ENCODE measurements at places on chromosomes 5 and 9.

DNA sequence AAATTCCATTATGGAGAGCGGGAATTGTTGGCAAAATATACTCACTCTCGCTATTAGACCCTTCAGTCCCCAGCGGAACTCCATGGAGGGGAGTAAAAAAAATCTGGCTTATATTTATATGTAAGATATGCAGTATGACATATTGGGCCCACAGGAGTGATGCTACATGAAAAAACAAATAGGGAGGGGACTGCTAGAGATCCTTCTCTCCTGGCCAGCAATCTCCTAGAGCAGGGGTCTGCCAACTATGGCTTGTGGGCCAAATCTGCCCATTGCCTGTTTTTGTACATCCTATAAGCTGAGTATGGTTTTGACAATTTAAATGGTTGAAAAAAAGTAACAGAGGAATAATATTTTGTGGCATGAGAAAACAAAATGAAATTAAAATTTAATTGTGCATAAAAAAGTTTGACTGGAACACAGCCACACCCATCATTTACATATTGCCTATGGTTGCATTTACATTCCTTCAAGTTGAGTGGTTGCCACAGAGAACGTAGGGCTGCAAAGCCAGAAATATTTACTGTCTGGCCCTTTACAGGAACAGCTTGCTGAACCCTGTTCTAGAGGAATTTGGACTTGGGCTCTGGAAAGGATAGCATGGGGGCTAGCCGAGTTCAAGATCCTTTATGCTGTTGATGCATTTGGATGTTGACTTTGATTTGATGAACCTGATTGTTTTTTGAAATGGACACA is 197.3 kb upstream of the CLINT1 start:
- DNase-seq: no peak

GRCh38 chr5:65718576-65719310 is 3.2 kb downstream of the SGTB start:
- no peak for DNase-seq

GRCh38 chr9:136396219-136396515 is 3.8 kb downstream of the SNAPC4 start:
- DNase-seq: no peak

GRCh38 chr9:26502311-26502710 is 390.3 kb downstream of the CAAP1 start:
- DNase-seq: no peak

- no peak for DNase-seq
Measured at GRCh38 chr5:60494635-60495034, 205.3 kb downstream of the DEPDC1B start.

- DNase-seq: no peak
Measured at GRCh38 chr5:181149806-181150733, 2.7 kb downstream of the OR2V2 start.

GRCh38 chr5:115531787-115532367 is 12.7 kb downstream of the FEM1C start:
- DNase-seq: no peak

DNA sequence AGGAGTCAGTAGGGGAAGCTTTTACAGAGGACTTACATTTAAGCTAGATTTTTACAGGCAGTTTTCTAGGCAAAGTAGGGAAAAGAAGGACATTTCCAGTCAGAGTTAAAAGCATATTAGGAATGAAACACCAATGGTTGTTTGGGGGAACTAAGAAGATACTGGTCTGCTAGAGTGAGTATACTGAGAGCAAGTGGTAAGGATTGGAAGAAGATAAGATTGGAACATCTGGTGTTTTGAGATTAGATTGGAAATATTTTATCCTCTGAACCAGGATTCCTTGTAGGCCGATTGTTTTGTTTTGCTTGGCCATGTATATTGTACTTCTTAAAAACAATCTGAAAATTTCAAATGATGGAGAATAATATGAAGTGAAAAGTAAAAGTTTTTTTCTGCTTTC is 7.7 kb downstream of the FBXO38 start:
- DNase-seq: no peak

DNA sequence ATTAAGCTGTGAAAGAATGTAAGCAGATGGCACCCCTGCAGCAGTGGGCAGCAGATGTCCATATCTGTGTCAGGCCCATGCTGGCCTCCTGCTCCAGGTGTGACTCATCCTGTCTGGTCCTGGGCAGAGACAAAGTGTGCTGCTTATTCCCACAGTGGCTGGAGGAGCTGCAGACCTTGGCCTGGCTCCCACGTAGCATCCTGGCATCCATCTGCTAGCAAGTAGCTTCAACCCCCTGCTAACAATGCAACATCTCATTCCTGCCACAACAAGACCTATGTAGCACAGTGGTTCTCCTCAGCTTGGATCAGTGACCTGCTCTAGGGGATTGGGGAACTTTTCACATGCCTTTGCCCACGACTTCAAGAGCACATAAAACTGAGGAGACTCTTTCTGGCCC is 126.4 kb upstream of the SLC12A2 start:
- no peak for DNase-seq

GRCh38 chr9:8684978-8685708 is 885.6 kb upstream of the DMAC1 start:
- DNase-seq: no peak

- no peak for DNase-seq
Measured at GRCh38 chr5:278646-279045, 7.2 kb downstream of the PDCD6 start.

GRCh38 chr5:57033503-57033902 is 81.6 kb upstream of the MIER3 start:
- no peak for DNase-seq

DNA sequence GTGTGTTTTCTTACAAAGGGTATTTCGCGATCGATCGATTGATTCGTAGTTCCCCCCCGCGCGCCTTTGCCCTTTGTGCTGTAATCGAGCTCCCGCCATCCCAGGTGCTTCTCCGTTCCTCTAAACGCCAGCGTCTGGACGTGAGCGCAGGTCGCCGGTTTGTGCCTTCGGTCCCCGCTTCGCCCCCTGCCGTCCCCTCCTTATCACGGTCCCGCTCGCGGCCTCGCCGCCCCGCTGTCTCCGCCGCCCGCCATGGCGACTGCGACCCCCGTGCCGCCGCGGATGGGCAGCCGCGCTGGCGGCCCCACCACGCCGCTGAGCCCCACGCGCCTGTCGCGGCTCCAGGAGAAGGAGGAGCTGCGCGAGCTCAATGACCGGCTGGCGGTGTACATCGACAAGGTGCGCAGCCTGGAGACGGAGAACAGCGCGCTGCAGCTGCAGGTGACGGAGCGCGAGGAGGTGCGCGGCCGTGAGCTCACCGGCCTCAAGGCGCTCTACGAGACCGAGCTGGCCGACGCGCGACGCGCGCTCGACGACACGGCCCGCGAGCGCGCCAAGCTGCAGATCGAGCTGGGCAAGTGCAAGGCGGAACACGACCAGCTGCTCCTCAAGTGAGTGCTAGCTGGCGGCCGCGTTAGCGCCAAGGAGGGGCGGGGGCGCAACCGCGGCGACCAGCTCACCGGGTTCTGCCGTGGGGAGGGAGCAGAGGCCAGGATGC is 480 bp downstream of the LMNB1 start:
- DNase-seq: peak; percentile 39

Measured in stimulated activated CD4-positive, alpha-beta T cell treated with anti-CD3 and anti-CD28 coated beads, TNF-alpha, amount 100 ng/mL, for 4 hours (primary cell).